ENCODE measurements at places on chromosomes 13 and 19.

GRCh38 chr13:50267917-50268316 is 252.7 kb downstream of the KCNRG start:
- DNase-seq: no peak

DNA sequence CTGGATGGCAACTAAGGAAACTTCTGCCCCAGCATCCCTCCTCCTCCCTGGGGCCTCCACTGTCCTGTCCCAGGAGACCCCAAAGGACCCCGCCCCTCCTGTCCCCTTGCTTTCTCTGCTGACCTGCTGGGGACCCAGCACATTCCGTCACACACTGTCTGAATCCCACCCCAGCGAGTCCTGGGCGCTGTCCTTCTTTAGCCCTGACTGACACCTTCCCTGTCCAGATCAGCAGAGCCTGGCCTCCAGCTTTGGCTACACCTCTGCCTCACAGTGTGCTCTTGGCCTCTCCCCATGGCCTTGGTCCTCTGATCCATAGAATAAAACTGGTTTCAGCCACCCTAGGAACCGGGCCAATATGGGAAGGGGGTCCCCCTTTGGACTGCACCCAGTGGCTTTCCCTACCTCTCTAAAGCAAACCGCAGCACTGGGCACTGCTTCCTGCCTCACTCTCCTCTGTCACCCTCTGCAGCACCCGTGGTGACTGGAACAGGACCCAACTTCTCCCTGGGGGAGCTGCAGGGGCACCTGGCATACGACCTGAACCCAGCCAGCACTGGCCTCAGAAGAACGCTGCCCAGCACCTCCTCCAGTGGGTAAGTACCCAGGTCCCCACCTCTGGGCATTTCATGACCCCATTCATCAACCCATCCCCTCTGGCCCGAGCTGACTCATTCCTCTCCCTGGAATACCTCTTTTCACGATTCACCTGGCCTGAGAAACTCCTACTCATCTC is 46.4 kb downstream of the SMIM24 start:
- DNase-seq: no peak

DNA sequence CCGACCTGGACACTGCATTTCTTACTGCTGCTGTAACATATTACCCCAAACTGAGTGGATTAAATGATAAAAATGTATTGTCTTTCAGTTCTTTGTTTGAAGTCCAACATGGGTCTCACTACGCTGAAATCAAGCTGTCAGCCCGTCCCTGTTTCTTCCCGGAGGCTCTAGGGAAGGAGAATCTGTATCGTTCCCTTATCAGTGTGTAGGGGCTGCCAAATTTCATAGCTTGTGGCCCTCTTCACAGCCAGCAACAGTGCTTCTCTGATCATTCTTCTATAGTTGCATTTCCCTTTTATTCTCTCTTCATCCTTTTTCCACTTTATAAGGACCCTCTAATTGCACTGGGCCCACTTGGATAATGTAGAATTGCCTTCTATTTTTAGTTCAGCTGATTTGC is 10.1 kb downstream of the ZNF234 start:
- DNase-seq: no peak

- no peak for DNase-seq
Measured at GRCh38 chr19:50465986-50466705, 10.2 kb upstream of the EMC10 start.

GRCh38 chr19:47215581-47215980 is 15.4 kb downstream of the BBC3 start:
- DNase-seq: no peak
